Subcutaneous preadipocyte (primary cell): ENCODE measurements at places on chromosomes 12 and 14. TPM values are rescaled to one million over a fixed set of nuclear protein-coding genes. Genes with fewer than 3 reads are reported as not detected.

The PLD4 gene
- total RNA-seq, result under 0.01 TPM in 2 replicates

The FZD10 gene
- total RNA-seq, result 1.1 TPM in 1 of 2 replicates, not detected in the other

The SLC5A8 gene
- not detected in 2 replicates for total RNA-seq

The DAO gene
- not detected in 2 replicates for total RNA-seq

The MANSC4 gene
- total RNA-seq, result not detected in 2 replicates

The CAPS2 gene
- total RNA-seq, result 4.8 and 5.3 TPM in 2 replicates

The MYF5 gene
- total RNA-seq, result not detected in 2 replicates

The LRCOL1 gene
- total RNA-seq, result not detected in 2 replicates

The SERPINA1 gene
- 0.39 TPM in 1 of 2 replicates, not detected in the other for total RNA-seq

The FOXN4 gene
- not detected in 2 replicates for total RNA-seq

The PAH gene
- not detected in 2 replicates for total RNA-seq

The CCDC177 gene
- not detected in 2 replicates for total RNA-seq

The ATL1 gene
- total RNA-seq, result 2.0 and 5.5 TPM in 2 replicates

The PYGL gene
- 92.5 and 108 TPM in 2 replicates for total RNA-seq

The GTF2H3 gene
- 52.4 and 66.9 TPM in 2 replicates for total RNA-seq

The KLRD1 gene
- under 0.01 TPM in 2 replicates for total RNA-seq

The FAM222A gene
- total RNA-seq, result under 0.01 and 0.20 TPM in 2 replicates

The REP15 gene
- 2.6 and 6.3 TPM in 2 replicates for total RNA-seq

The INSM2 gene
- total RNA-seq, result not detected in 2 replicates

The KRT78 gene
- not detected in 2 replicates for total RNA-seq

The E2F7 gene
- total RNA-seq, result 7.3 and 14.1 TPM in 2 replicates

The RAD9B gene
- total RNA-seq, result 0.37 and 0.59 TPM in 2 replicates

The ADSS1 gene
- total RNA-seq, result 0.39 and 0.73 TPM in 2 replicates

The CCDC175 gene
- total RNA-seq, result not detected in 2 replicates

The CLEC1B gene
- not detected in 2 replicates for total RNA-seq

The KRT80 gene
- under 0.01 TPM in 1 of 2 replicates, not detected in the other for total RNA-seq

The MMP17 gene
- 10.6 and 11.0 TPM in 2 replicates for total RNA-seq

The PLEKHG3 gene
- 0.73 and 2.7 TPM in 2 replicates for total RNA-seq
